ENCODE measurements at places on chromosomes 3 and 15.

- no peak for DNase-seq
Observed at GRCh38 chr3:41045491-41045890, 153.8 kb upstream of the CTNNB1 start.

- DNase-seq, result no peak
Observed at GRCh38 chr3:170730071-170730812, 139.8 kb downstream of the RPL22L1 start.

GRCh38 chr3:129121016-129121791, 400 bp downstream of the RAB43 start:
- no peak for DNase-seq

- no peak for DNase-seq
Observed at GRCh38 chr3:43676441-43676840, 14.3 kb upstream of the ABHD5 start.

Data from AG09309 (cell line).